ENCODE measurements at places on chromosomes 7 and 10. TPM values are rescaled to one million over a fixed set of nuclear protein-coding genes. Genes with fewer than 3 reads are reported as not detected.
A peak's percentile ranks its signal among the peaks of the same experiment; 100 is the strongest.

GRCh38 chr10:71179382-71179781 is 33.0 kb upstream of the UNC5B start:
- DNase-seq, result no peak

DNA sequence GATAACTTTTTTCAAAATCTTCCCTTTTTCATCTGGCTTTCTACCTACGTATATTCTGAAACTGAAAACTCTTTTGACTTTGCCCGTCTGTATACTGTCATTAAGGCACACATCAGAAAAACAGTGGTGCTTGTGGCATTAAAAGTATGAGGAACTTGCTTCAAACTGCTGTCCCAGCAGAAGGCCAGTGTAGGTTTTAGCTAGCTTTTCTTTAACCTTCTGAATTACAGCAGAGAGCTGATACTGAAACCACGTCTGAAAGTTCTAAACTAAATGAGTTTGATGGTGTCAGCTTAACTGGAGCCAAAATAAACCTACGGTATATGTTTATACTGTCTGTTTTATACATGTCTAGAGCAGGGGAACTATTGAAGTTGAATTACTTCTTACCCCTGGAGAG is 283.4 kb downstream of the TFEC start:
- DNase-seq, result no peak

Gene PGAM2
- not detected for total RNA-seq

DNA sequence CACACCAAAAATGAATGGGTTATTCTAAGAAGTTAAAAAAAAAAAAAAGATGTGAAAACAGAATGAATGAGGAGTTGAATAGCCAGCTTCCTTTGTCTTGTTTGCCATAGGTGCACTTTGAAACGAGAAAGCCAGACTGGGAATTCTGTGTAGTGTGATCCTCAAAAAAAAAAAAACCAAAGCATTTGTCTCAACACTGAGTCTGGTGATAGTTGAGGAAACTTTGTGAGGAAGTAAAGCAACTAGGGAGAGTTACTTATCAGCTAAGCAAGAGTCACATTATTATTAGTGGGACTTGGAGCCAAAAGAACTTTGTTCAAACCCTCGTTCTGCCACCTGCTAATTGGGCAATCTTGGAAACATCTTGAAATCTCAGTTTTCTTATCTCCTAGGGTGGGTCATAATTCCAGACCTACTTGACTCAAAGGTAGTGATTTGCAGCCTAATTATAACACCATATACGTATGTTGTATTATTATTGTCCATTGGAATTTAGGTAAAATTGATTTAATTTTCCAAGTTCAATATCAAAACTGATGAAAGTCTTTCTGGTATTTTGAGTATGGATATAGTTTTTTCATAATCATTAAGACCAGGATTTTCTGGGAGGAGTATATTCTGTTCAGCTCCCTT is 99.8 kb upstream of the GJD4 start:
- DNase-seq, result no peak

GRCh38 chr7:29035044-29035740 is 77.1 kb upstream of the TRIL start:
- peak; percentile 96 for DNase-seq

Gene PTF1A
- not detected for total RNA-seq

GRCh38 chr10:67785098-67785497 is 52.9 kb downstream of the DNAJC12 start:
- no peak for DNase-seq

GRCh38 chr10:42976351-42977031 is 100.4 kb upstream of the RET start:
- DNase-seq, result no peak

- no peak for DNase-seq
Observed at GRCh38 chr7:16933296-16934279, 51.8 kb upstream of the AGR3 start.

GRCh38 chr10:15427843-15428414 is 56.8 kb upstream of the FAM171A1 start:
- DNase-seq, result peak; percentile 50

DNA sequence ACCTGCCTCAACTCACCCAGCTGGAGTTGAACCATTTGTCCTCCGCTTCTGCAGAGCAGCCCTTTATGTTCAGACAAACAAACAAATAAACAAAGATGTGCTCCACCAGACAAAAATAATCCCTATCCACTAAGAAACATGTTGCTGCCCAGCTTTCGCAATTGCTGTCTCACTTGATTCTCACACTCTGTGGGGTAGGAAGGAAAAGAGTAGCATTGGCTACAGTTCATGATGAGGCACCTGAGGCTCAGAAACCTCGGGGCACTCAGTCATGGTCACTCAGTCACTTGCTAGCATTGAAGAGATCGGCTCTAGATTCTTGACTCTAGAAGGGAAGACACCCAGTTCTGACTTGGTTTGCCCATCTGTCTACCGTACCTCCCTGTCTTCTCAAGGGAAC is 88.0 kb upstream of the ZMIZ1 start:
- DNase-seq, result no peak

DNA sequence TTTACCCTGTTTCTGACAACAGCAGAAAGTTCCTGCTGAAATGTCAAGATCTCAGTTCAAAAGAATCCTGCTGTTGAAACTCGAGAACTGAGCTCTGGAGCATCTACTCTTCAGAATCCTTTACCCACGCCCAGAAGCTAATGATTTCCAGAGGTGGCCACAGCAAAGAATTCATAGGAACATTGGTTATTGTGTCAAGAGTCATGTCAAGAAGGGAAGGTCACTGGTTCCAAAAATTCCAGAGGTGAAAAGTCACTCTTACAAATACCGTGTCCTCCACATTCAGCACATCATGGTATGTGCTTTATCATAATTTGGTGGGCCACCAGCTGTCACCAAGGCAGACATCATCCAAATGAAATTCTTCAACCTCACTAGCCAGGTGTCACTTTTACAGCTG is 394.4 kb upstream of the NPVF start:
- DNase-seq, result no peak

Gene ZCCHC24
- 10.7 TPM for total RNA-seq

- no peak for DNase-seq
Observed at GRCh38 chr7:132804849-132805485, 228.7 kb upstream of the PLXNA4 start.

DNA sequence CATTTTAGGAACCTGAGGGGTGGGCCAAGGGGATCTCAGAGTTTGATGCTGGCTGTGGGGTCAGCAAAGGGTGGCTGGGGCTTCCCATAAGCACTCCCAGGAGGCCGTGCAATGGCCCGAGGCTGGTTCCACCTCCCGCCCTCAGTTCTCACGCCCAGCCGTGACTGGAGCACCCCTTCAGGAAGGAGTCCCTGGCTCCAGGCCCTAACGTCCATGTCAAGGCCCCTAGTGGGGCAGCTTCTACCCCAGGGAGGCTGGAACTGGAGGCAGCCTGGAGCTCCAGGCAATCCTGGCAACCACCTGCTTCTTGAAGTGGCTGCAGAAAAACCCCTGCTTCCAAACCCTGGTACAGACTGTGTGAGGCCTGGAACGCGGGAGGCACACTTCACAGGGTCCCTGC is 165.5 kb downstream of the DIP2C start:
- DNase-seq, result no peak

Gene CCDC172
- total RNA-seq, result not detected

Gene CARD11
- total RNA-seq, result 16.9 TPM

DNA sequence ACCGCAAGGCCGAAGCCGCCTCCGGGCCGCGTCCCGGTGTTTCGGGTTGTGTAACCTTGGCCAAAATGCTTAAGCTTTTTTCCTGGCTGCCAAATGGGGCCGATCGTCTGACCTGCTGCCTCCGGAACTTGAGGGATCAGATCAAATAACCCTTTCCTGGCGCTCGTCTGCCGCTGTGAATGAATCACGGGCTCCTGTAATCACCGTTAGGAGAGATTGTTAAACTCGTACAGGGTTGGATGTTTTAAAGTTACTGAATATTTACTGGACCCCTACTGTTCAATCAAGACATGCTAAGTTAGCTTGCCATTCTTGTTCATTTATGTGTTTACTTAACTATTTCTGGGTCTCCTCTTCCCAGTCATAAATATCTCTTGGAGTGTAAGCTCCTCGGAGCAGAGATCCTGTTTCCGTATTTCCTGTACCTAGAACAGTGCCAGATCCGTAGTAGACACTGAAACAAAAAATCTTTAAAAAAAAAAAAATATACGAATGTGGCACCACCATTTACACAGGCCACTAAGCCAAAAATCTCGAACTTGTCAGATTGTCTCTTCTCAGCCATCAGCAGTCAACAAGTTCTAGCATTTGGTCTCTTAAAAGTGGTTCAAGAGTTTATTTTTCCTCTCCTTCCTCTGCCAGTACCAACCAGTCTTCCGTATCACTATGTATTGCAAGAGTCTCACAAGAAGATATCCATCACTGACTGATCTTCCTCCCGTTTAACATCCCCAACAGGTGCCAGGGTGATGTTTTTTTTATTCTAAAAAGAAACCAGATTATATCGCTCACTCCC is 650 bp upstream of the TM9SF3 start:
- peak; percentile 62 for DNase-seq
